ENCODE measurements at places on chromosomes 16 and 17.

- no peak for DNase-seq
Measured at GRCh38 chr17:59342681-59343131, 11.3 kb downstream of the YPEL2 start.

GRCh38 chr16:2155977-2156848 lies 631 bp downstream of the TRAF7 start:
- no peak for DNase-seq

DNA sequence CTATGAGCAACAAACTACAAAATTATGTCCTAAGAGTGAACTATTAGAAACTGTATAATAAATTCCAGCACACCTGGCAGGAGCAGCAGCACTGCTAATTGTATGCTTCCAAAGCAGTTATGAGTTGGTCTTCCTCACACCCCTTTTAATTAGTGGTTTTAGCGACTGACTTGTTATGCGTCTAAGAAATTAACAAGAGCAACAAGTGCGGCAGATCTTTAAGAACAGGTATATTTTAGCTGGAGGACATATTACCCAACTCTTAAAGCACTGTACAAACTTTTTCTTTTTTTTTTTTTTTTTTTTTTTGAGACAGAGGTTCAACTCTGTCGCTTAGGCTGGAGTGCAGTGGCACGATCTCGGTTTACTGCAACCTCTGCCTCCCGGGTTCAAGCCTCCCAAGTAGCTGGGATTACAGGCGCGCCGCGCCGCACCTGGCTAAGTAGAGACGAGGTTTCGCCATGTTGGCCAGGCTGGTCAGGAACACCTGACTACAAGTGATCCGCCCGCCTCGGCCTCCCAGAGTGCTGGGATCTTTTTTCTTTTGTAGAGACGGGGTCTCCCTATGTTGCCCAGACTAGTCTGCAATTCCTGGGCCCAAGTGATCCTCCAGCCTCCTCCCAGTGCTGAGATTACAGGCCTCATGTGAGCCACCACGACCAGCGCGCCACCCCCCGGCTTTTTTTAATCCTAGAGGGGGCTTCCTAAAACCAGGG lies 1.6 kb upstream of the FBXL20 start:
- DNase-seq: no peak

DNA sequence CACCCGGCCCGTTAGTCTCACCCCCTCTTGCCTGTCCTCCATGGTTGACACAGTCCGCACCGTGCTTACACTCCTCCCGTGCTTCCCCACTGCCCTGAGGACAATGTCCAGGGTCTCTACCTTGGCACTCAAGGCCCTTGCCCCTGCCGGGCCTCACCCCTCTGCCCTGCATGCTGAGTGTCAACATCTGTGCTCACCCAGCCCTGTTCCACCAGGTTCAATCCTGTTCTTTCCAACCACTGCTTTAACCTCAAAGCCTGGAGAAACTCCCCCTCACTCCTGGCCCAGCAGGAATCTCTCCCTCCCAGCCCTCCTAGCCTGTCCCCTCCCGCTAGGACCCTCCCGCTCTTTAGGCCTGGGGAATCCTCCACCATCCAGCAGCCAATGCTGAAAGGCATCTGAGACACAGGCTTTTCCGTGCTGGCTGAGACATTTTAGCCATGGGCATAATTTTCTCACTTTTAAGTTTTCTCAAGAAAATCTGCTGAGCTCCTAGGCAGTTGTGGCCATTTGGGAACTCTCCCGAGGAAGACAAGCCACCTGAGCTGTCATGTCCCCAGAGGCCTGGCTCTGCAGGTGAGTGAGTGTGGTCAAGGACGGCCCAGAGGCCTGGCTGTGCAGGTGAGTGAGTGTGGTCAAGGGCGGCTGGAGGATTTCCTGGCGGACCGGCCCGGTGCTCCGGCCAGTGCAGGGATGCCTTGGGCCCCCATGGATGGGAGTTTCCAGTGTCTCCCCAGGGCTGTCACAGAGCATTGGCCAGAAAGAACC lies 10.8 kb upstream of the P2RX1 start:
- DNase-seq: no peak

DNA sequence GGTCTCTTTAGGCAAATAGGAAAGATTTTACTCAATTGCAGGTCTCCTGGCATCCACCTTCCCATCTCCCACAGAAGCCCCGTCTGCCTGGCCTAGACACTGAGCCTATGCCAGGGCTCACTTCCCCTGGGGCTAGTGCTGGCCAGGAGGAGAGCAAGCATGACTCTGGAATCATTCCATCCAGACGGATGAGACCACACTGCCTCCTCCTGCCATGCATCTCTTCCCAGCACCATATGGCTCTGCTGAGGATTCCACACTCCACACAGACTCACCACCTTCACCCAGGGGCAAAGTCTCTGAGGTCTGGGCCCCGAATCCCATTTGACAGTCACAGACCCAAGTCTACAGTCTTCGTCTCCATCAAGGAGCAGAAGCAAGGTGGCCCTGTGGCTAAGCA lies 346.5 kb downstream of the C16orf95 start:
- DNase-seq: no peak

GRCh38 chr17:66855204-66855603 lies 20.3 kb downstream of the CACNG5 start:
- DNase-seq: no peak

DNA sequence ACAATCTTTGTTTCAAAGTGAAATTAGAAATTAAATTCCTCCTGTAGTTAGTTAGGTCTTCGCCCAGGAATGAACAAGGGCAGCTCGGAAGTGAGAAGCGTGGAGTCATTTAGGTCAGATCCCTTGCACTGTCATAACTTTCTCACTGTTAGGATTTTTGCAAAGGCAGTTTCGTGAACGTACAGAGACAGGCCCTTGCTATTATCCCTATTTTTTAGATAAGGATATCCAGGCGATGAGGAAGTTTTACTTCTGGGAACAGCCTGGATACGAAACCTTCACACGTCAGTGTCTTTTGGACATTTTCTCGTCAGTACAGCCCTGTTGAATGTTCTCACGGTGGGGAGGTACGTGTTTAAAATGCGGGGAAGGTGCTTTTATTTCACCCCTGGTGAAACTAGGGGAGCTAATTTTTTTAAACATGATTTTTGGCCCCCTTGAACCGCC lies 318 bp upstream of the RBL2 start:
- DNase-seq: no peak

DNA sequence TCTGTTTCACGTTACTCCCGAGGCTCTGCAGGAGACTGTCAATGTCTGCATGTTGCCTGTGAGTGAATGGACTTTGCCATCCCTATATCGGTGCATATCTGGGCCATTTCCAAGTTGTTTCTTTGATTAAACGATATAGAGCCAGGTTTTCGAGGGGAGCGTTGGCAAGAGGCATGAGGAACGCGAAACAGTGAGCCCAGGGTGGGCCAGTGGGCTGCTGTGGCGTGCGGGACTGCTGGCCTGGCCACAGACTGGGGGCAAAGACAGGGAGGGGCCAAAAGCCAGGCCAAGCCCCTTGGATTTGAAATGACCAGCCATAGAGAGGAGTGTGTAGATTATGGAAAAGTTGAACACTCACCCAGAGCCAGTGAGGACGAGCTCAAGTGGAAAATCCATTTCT lies 3.5 kb downstream of the CRHR1 start:
- no peak for DNase-seq

DNA sequence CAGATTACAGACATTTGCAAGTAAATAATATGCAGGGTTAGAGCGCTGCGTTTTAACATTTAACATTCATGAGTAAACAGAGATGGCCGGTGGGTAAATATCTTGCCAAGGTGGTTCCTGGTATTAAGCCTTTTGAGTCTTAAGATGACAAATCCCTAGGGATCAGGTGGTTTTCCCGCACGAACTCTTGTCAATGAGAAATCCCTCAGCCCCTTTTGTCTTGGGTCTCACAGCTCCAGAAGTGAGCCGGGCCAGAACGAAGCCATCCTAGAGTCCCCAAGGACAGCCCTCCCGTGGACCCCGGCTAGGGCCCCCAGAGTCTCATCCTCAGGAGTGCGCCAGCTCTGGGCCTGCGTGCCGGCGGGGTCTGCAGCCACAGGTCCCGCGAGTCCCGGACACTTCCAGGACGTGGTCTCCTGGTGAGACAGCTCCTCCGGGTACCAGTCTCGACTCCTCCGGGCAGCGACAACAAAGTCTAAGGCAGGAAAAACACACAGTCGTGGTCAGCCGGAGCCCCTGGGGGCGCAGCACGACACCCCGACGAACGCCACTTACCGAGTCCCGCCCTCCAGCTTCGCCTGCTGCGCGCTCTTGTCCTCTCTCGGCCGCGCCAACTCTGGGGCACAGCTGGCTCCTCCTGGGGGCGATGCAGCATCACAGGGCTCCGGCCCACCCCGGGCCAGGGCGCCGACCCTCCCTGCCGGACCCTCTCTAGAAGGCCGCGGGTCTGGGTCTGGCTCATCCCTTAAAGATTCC lies 13.3 kb downstream of the MIS12 start:
- DNase-seq: no peak

GRCh38 chr16:13873835-13874438 lies 46.0 kb upstream of the ERCC4 start:
- DNase-seq: no peak

- DNase-seq: no peak
Measured at GRCh38 chr16:22394121-22394520, 19.7 kb upstream of the CDR2 start.

DNA sequence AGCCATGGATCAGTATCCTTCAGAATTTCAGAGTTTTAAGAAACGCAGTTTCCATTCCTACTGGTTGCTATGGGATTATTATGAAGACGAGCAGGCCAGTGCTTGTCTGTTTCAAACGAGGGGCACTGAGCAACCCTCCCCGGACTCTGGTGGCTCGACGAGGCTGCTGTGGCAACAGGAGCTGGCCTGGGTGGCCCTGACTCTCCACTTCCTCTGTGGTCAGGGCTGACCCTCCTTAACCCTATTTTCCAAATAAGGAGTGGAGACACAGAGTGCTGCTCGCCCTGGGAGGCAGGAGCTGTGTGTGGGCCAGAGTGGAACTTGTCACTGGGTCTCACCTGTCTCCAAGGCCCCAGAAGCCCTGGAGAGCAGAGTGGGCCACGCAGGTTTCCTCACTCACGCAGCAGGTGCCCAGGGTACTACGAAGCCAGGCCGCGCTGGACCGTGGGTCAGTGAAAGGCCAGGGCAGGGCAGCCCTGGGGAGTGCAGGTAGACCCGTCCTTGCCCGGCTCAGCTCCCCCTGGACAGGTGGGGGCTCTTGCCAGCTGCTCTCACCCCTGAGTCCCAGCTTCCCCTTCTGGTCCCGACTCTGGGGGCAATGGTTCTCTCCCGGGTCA lies 3.3 kb downstream of the GALNS start:
- DNase-seq: no peak

DNA sequence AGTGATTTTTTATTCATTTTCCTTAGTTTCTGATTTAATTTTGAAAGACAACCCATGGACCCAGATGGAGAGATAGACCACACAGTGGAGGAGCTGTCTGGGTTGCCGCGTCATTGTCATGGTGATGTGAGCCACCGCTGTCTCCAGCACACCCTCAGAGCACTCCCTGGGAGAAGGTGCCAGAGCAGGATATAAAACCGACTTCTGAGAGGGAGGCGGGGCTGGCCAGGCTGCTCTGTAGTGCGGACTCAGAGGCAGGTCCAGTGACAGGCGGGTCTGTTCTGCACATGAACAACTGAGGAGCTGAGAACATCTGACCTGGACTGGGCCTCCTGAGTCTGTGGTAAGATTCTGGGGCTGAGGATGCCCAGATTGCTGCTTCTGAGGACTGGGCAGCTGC lies 216.3 kb upstream of the NLRP1 start:
- DNase-seq: no peak

GRCh38 chr16:52293204-52293603 lies 253.7 kb downstream of the TOX3 start:
- DNase-seq: no peak

GRCh38 chr16:67555795-67556212 lies 6.5 kb upstream of the CTCF start:
- no peak for DNase-seq

DNA sequence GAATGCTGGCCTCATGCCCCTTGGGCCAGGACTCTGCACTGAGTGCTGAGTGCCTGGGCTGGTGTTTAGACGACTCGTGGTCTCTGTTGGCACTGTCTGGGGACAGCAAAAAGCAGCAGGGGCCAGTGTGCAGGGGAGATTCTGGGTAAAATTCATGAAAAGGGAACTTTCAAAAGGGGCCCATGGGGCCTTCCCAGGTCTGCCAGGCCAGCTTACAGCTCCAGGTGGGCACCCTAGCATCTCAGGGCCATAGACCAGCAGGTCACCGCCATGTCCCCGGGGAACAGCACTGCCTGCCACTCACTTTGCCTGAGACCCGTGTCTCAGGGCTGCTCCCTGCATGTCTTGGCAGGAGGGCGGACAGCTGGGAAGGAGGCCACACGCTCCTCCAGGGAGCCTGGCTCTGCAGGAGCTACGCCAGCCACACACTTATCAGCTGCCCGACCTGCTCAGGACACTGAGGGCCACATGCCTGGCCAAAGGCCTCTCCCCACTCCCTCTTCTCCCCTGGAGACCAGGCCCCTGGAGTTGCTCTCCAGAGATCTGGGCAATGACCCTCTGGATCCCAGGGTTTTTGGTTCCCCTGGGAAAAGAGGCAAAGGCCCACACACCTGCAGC lies 8.8 kb upstream of the FASN start:
- no peak for DNase-seq

GRCh38 chr17:79395066-79395465 lies 215.8 kb downstream of the RBFOX3 start:
- no peak for DNase-seq

DNA sequence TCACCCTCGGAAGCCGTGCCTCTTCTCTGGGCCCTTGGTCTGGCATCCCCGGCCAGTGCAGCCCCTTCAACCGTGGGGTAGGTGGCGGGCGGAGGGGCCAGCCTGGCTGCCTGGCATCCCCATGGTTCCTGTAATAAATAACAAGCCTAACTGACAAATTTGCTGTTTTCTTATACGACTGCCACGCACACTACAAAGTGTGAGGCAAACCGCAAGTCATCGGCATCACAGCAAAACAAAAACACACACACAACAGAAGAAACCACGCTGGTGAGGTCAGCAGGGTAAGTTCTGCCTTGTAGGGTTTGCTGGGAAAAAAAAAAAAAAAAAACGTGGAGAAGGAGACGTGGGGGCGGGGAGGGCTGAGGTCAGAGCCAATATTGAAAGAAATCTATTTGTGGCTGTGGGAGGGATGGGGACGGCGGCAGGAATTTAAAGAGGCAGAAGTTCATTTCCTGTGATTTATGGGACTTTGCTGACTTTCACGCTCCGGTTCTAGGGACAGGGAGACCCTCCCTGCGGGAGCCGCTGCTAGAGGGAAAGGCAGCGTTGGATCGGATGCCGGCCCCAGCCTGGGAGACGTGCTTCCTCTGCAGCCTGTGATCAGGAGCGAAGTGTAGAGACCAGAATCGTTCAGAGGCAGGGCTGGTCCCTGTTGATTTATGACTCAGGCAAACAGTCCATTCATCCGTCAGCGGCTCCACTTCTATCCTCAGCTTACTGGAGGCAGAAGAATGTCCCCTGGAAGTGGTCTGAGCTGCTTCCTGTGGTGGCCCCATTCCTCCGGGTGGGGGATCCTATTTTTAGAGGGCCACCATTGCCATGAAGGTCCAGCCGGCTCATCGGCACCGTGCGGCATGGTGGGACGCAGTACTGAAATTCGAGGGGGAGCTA lies 162.8 kb downstream of the FOXL1 start:
- no peak for DNase-seq

- DNase-seq: no peak
Measured at GRCh38 chr17:79332011-79332554, 257.5 kb downstream of the ENGASE start.

- no peak for DNase-seq
Measured at GRCh38 chr17:14752011-14752410, 451.1 kb downstream of the HS3ST3B1 start.

- no peak for DNase-seq
Measured at GRCh38 chr16:11165349-11165748, 90.7 kb downstream of the SOCS1 start.

Data from CD4-positive, alpha-beta T cell treated with Interleukin-4 for 1 hour (primary cell).